Neural progenitor cell (in vitro differentiated cells): ENCODE measurements at places on chromosomes 7 and 10. TPM values are rescaled to one million over a fixed set of nuclear protein-coding genes. Genes with fewer than 3 reads are reported as not detected.

Gene TRIP6
- 14.9 and 49.5 TPM in 2 replicates for total RNA-seq

Gene CNTNAP2
- total RNA-seq = 110 and 126 TPM in 2 replicates

DNA sequence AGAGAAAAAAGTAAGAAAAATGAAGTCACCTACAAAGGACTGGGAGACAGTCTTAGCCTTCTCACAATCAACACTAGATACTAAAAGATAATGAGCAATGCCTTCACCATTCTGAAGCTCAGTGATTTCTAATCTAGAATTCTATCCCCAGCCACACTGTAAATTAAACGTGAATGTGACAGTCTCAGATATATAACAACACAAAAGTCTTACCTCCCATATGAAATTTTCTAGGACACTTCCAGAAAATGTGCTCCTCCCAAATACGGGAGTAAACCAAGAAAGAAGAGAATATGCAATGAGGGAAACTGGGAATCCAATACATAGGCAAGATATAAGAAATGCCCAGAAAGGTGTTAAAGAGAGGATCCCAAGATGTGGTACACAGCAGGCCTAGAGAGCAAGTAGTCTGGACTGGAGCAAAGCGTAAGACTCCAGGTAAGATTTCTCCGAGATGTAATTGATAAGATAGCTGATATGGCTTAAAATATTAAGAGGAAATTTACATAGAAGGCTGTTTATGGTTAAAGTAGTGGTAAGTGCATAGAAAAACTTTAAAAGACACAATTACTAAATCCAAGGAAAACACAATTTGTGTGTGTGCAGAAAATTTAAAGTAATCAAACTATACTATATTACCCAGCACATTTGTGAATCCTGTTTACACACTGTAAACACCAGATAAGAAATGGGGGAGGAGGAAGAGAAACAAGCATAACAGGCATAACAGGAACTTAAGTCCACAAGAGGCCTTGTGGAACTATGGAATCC is 44.1 kb downstream of the SGMS1 start:
- peaks cover 12% of the 10 kb centered on the region for H3K4me1 ChIP-seq
- H3K27me3 ChIP-seq = no peaks in the 10 kb centered on the region
- DNase-seq = no peak
- H3K27ac ChIP-seq = no peak overlapping the region
- no peak overlapping the region for H3K4me3 ChIP-seq

Gene SPDYE11
- not detected in 2 replicates for total RNA-seq

GRCh38 chr10:21327289-21327993 is 198.0 kb downstream of the SKIDA1 start:
- no peaks in the 10 kb centered on the region for H3K27me3 ChIP-seq
- DNase-seq = no peak
- H3K36me3 ChIP-seq = no peaks in the 10 kb centered on the region
- no peak overlapping the region for H3K27ac ChIP-seq
- no peak overlapping the region for H3K4me3 ChIP-seq

- H3K4me3 ChIP-seq = no peak overlapping the region
- H3K27me3 ChIP-seq = peaks cover 5% of the 10 kb centered on the region
- DNase-seq = no peak
- H3K4me1 ChIP-seq = peaks cover 23% of the 10 kb centered on the region
- H3K36me3 ChIP-seq = no peaks in the 10 kb centered on the region
These were observed 52.4 kb downstream of the CAMK2B start for GRCh38 chr7:44272981-44273380.
